ENCODE measurements at places on chromosomes 11 and 22.

GRCh38 chr11:107102692-107103477 is 84.6 kb upstream of the GUCY1A2 start:
- no peak for DNase-seq

- DNase-seq: no peak
These were observed 49.3 kb downstream of the ATXN10 start for GRCh38 chr22:45720839-45721378.

GRCh38 chr11:565921-566509 is 5.2 kb downstream of the RASSF7 start:
- no peak for DNase-seq

GRCh38 chr22:19503869-19504268 is 20.3 kb downstream of the CLDN5 start:
- no peak for DNase-seq

DNA sequence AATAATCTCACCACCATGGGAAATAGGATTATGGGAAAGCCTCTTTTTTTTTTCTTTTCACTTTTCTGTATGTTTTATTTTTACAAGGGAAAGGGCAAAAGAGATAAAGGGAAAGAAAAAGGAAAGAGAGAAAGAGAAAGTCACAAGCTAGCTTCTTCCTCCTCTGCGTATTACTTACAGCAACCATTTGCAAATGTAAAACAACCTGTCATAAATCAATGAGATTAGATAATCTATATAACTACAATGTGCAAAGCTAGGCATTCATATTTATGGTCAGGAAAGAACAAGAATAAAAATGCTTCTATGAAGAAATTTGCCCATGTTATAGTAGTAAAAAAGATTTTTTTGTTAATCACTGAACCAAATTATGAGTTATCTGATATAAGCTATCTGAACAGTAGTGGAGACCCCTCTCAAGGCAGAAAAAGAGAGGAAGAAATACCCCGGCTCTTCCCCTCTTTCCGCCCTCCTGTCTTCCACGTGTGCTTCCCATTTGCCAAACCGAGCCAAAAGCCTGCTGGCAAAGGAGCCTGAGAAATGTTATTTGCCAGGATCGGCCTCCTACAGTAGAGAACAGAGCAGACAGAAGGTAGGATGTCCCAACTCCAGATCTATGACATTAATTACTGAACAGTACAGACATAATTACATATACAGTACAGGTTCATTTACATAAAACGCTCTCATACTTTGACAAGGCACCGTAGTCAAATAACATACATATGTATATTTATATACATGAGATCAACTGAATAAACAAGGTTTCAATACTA is 50.2 kb downstream of the ARHGAP32 start:
- DNase-seq: no peak

DNA sequence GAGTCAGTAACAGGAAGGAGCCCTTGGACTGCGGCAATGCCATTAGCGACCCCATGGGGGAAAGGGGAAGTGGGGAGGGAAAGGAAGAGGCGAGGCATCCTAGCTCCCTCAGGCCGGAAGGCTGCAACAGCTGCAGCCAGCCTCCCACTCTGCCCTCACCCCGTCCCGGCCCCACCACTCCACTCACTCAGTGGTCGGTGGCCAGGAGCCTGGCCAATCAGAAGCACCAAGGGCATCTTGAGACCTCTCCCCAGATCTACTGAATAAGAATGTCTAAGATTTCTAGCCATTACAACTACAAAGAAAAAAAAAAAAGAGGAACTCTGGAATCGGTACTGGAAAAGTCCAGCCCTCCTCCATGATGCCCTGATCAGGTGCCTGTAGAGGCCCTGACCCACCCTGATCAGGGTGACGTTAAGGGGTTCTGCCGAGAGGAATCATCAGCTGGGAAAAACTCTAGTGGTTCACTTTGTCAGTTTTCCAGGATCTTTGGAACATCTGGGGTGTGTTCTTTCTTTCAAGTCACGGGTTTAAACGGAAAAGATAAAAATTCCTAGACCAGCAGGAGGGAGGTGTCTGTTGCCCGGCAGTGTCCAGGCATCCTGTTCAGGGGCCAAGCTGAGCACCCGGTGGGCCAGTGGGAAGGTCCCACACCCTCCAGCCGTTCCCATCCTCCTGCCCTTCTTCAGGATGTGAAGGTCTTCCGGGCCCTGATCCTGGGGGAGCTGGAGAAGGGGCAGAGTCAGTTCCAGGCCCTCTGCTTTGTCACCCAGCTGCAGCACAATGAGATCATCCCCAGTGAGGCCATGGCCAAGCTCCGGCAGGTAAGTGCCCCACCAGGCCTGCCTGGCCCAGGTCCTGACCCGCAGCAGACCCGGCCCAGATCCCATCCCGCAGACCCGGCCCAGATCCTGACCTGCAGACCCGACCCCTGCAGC is 14.4 kb downstream of the OAF start:
- DNase-seq: no peak

DNA sequence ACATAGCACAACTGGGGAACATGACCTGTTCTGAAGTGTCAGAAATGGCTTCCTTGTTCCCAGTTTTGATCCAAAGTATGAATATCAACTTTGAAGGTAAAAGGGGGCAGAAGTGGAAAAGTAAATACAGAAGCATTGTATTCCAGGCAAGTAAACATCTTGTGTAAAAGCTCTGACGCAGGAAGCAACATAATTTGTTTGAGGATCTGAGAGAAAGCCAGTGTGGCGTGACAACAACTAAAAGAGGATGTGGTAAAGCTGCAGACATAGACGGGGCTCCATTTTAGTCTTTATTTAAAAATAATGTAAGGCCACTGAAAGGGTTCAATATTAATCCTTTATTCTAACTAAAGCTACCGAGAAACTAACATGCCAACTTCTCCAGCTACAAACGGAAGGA is 310.2 kb downstream of the DLG2 start:
- no peak for DNase-seq

- DNase-seq: no peak
These were observed 236.1 kb downstream of the MIAT start for GRCh38 chr22:26893173-26894110.

DNA sequence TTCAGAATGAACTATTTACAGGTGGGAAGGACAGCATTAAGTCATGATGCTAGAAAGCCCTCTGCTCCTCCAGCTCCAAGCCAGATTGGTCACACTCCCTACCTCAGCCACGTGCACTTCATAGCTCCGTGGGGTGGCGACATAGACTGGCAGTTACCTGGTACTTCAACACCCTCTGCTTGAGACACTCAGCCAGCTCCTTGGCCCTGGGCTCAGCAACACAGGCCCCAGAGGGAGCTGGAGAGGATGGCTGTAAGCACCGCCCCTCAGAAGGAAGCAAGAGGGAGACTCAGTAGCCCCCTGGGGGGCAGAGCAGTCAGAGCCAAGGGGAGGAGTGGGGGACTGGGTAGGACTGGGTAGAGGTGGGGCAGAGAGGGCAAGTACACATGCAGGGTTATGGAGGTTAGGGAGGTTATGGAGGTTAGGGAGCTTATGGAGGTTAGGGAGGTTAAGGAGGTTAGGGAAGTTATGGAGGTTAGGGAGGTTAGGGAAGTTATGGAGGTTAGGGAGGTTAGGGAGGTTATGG is 102.1 kb upstream of the BID start:
- no peak for DNase-seq

DNA sequence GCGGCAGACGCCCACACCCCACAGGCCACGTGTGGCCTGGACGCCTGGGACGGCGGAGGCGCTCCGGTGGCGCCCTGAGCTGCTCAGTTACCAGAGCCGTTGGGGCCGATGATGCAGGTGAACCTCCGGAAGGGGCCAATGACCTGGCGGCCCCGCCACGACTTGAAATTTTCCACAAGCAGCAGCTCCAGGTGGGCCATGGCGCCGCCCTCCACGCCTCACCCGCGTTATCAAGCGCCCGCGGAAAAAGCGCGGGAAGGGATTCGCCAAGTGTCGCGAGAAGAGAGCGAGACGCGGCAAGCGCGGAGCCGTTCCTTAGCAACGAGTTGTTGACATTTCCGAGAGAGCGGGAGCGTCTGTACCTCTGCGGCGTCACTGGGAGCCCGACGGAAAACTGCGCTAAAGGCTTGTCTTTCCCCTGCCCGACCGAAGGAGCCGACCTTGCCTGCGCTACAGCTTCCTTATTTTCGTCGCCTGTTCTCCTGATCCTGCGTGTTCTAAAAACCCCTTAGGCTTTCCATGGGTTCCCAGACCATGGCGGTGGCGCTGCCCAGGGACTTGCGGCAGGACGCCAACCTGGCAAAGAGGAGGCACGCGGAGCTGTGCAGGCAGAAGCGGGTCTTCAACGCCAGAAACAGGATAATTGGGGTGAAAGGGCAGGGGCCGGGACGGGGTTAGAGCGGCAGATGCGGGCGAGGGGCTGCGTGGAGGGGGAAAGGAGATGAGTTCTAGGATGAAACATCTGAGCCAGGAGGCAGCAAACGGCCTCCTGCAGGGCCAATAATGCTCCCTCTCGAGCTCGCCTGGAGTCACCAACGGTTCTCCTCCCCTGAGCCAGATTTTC is at the start of the genes RIBC2 and SMC1B:
TSS of gene RIBC2 (plus strand) at position 326 of the 844 bp plus-strand sequence. CDS start at position 520, 194 bp downstream.
TSS of gene SMC1B (minus strand) at position 232 of the 844 bp plus-strand sequence. CDS start at position 200, 32 bp downstream.
- peak; percentile 83 for DNase-seq

DNA sequence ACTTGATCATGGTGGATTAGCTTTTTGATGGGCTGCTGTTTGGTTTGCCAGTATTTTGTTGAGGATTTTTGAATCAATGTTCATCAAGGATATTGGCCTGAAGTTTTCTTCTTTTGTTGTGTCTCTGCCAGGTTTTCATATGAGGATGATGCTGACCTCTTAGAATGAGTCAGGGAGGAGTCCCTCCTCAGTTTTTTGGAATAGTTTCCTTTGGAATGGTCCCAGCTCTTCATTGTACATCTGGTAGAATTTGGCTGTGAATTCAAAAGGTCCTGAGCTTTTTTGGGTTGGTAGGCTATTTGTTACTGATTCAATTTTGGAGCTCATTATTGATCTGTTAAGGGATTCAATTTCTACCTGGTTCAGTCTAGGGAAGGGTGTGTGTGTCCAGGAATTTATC is 78.1 kb downstream of the CTSC start:
- no peak for DNase-seq

DNA sequence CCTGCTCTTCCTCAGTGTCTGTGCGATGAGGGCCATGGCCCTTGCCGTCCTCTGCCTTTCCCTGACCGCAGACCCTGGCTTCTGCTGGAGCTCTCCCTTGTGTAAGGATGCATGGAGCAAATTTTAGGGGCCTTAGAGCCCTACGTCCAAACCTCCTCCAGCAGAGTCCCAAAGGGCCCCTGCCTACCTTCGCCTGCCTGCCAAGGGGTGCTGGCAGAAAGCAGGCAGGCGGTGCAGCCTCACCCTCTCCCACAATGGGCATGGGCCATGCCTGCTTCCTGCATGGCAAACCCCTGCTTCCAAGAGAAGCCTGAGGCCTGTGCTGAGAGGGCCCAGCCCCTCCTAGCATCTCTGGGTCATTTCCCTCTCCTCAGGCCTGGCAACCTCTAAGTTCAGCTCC is 71.3 kb upstream of the FGF3 start:
- DNase-seq: no peak

- no peak for DNase-seq
These were observed 12.2 kb downstream of the MPPED2 start for GRCh38 chr11:30573951-30574350.

- DNase-seq: no peak
These were observed 147.5 kb downstream of the PARVA start for GRCh38 chr11:12524865-12525264.

DNA sequence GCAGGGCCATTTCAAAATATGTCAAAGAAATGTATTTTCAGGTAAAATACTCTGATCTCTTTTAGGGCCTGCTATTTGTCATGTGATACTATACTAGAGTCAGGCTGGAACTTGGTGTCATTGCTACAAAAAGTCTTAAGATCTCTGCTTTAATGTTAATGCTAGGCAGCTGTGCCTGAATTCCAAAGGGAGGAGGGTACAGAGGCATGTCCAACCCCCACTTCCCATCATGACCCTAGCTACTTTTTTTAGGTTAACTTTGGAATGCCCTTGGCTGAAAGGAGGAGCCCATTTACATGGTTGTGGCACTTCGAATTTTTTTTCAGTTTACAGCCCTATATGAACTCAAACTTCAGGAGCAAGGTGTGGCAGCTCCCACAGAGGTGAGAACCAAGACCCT is 58.1 kb downstream of the OSBP2 start:
- no peak for DNase-seq

GRCh38 chr22:48238966-48239365 is 1476.5 kb downstream of the TBC1D22A start:
- no peak for DNase-seq

DNA sequence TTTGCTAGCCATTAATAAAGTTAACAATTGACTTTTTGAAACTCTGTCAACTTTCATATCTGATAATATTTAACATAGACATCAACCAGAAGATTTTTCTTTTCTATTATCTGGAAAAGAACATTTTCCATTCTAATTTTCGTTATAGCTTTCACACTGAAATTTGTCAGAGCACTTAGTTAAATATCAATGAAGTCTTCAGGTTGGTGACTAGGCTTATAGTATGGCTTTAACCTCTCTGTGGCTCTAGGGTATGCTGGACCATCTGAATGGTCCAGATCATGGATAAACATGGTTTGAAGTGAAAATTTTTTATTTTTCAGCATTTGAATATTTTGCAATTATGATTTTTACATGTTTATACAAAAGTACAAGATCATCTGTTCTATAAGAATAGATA is 548.1 kb downstream of the CNTN5 start:
- DNase-seq: no peak

DNA sequence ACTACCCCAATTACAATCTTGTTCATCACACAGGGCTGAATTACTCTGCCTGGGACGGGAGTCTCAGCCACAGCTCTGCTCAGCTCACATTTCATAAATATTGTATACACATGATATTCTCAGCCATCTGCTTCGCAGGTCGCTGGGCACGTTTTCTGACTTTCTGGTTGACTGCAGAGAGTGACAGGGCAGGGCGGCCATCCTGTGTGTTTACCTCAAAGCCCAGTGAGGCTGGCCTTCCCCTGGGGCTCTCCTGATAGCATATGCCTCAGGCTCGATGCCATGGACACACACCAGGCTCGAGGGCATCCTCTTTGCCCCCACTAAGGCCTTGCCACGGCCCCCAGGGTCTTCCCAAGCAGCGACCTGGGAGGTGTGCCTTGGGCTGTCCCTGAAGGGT is 345.0 kb downstream of the CADM1 start:
- DNase-seq: no peak

GRCh38 chr11:19447150-19447566 is 206.4 kb upstream of the E2F8 start:
- DNase-seq: no peak

- DNase-seq: no peak
These were observed 5.0 kb downstream of the PDGFB start for GRCh38 chr22:39239561-39240423.

Data from liver (tissue), 10 donors.